ENCODE measurements at places on chromosomes 11 and 22.

- no peak for DNase-seq
Observed at GRCh38 chr11:102453302-102453695, 734 bp upstream of the TMEM123 start.

- no peak for DNase-seq
Observed at GRCh38 chr22:33850724-33851123, 69.6 kb downstream of the LARGE1 start.

GRCh38 chr22:48486134-48486532 lies 1341.5 kb downstream of the BRD1 start:
- no peak for DNase-seq

DNA sequence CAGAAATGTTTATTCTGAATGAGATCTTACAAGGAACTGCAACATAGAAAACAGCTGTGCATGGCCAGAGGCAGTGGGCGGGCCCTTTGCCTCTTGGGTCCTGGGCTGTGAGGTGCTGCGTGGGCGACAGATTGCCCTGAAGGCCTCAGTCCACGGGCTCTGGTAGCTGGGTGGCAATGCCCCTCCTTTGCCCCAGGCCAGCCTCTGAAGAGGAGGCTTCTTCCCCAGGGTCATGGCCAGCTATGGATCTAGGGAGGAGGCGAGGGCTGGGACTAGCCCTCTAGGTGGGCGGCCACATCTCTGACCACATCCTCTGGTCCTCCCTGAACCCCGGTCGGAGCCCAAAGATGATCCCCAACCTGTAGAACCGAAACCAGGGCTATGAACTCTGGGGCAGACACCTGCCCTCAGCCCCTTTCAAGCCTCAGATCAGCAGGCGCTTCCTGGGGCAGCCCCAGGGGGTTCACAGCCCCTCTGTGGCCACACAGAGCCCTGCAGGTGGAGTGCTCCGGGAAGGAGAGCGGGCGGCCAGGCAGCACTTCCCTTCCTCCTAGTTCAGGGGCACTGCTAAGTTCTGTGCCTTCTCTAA lies 6.6 kb upstream of the CDC42BPG start:
- peak; percentile 86 for DNase-seq

GRCh38 chr11:58495906-58496305 lies 12.0 kb downstream of the OR5B21 start:
- DNase-seq, result no peak

- DNase-seq, result no peak
Observed at GRCh38 chr11:97883086-97883485, 1137.7 kb upstream of the CNTN5 start.

DNA sequence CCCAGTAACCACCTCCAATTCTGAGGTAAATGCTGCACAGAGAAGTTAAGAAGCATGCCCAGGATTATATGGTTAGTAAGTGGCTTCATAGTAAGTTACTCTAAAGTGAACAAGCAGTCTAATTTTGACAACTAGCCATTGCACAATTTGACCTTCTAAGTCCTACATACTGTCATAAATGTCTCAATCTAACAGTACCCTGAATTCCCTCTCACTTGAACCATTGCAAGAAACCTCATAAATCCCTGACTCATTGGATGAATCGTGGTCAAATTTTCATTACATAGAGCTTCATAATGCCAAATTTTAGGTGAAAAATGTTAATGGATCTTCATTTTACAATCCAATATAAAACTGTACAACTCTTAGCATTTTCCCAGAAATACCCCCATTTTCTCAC lies 217.3 kb upstream of the GRIA4 start:
- DNase-seq, result no peak

All from activated effector memory CD4-positive, alpha-beta T cell treated with anti-CD3 and anti-CD28 coated beads, Interleukin-2, amount 50 U/mL, for 16 hours (primary cell).